ENCODE measurements at places on chromosomes 1 and 21.
A peak's percentile ranks its signal among the peaks of the same experiment; 100 is the strongest.

DNA sequence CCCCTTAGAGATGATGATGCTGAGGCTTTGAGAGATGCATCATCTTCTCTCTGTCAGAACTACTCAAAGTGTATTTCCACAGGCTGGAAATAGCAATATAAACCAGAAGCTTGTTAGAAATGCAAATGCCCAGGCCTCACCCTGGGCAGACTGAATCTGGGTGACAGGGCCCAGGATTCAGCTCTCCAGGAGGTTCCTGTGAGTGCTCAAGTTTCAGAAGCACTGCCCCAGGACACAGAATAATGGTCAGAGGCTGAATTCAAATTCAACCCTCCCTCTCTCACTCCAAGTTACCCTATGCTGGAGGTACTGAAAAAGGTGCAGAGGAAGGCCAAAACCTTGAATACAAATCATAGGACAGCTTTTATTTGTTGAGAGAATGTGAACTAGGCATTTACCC lies 98.5 kb upstream of the NGF start:
- no peak for DNase-seq

DNA sequence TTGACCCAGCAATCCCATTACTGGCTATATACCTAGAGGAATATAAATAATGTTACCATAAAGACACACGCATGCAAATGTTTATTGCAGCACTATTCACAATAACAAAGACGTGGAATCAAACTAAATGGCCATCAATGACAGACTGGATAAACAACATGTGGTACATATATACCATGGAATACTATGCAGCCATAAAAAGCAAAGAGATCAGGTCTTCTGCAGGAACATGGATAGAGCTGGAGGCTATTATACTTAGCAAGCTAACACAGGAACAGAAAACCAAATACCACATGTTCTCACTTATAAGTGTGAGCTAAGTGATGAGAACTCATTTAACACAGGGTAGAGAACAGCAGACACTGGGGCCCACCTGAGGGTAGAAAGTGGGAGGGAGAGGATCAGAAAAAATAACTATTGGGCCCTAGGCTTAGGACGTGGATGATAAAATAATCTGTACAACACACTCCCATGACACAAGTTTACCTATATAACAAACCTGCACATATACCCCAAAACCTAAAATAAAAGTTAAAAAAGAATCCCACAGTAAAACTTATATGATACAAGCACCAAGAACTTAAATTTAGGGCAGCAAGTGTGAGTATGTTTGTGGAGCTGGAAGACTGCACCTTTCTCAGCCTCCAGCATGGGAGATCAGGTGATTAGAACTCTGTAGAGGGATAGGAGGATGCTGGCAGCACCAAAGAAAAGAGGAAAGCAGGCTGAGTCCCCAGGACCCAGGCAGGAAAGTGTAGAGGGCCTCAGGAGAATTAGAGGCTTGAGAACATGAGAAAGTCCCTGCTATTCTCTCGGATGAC lies 320.8 kb upstream of the USP24 start:
- no peak for DNase-seq

DNA sequence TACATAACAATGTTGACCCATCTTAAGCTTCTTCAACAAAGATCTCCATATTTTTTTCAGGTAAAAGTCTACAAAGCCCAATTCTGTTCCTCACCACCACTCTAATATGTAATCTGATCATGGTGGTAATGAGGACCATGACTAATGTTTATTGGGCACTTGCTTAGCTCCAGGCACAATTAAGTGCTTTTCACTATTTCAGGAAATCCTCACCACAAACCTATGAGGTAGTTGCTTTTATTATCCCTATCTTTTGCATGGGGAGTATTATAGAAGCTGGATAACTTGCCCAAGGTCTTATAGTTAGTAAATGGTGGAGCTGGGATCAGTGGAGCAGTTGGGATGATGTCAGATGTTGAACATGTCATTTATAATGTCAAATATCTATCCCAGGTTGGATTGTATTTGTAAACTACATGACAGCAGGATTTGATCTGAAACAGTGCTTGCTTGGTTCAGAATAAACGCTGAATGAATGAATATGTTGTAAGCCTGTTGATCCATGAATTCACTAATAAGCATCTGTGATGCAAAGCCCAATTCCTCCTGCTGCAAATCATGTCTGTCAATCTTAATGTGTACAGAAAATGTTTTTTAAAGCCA lies 283.3 kb upstream of the ST6GALNAC5 start:
- no peak for DNase-seq

GRCh38 chr1:66445492-66446181 lies 88.3 kb upstream of the SGIP1 start:
- no peak for DNase-seq

DNA sequence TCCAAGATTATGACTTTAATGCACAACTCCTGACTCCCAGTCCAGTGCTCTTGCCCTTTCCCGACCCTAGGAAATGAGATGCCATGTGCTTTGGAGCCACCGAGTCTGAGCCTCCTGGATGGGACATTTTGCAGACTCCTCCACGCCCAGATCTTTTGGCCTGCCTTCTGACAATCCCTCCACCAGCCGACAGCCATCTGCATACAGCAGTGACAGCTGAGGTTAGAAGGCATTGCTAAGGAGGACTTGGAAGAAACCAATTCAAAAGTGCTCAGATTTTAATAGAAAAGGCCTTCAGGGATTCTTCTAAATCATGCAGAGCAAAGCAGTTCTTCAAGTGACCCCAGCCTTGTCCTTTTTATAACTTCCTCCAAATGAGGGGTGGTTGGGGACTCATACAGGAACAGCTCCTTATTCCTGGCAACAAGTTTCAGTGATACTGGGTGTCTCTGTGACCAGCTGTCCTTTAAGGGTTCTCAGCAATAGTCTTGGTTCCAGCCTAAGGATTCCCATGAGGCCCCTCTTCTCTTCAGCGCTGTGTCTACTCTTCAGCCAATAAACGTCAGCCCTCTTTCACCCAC lies 369.3 kb downstream of the PBX1 start:
- DNase-seq: no peak

GRCh38 chr1:6365047-6365446 lies 28.5 kb downstream of the ACOT7 start:
- no peak for DNase-seq

GRCh38 chr1:98133131-98133530 lies 212.3 kb upstream of the DPYD start:
- no peak for DNase-seq

GRCh38 chr1:54474310-54475251 lies 68.4 kb upstream of the SSBP3 start:
- no peak for DNase-seq

GRCh38 chr1:119506941-119507340 lies at the start of gene HSD3B1:
HSD3B1 (plus strand) TSS chr1:119507210; CDS start chr1:119507477, 267 bp downstream.
- no peak for DNase-seq

GRCh38 chr1:212135166-212135565 lies 99.6 kb downstream of the DTL start:
- no peak for DNase-seq

- peak; percentile 58 for DNase-seq
Measured at GRCh38 chr21:33643658-33644311, 1.5 kb downstream of the ITSN1 start.

DNA sequence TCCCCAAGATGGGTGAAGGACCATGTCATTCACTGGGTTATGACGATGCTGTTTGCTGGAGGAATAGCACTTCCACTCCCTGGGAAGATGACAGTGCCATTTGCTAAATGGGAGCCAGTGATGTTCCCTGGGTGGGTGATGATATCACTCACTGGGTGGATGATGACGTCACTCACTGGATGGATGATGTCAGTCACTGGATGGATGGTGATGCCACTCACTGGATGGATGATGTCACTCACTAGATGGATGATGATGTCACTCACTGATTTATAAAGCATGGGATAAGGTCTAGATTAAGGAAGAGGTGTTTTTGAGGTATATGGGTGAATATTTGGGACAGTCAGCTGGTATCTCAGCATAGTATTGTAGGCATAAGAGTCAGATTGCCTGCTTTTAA lies 457.2 kb downstream of the AJAP1 start:
- no peak for DNase-seq

GRCh38 chr1:222010306-222010705 lies 268.4 kb upstream of the DUSP10 start:
- DNase-seq: no peak

GRCh38 chr1:5883129-5884048 lies 108.8 kb downstream of the NPHP4 start:
- no peak for DNase-seq

- DNase-seq: no peak
Measured at GRCh38 chr21:44576025-44576420, 2.5 kb downstream of the KRTAP10-4 start.

DNA sequence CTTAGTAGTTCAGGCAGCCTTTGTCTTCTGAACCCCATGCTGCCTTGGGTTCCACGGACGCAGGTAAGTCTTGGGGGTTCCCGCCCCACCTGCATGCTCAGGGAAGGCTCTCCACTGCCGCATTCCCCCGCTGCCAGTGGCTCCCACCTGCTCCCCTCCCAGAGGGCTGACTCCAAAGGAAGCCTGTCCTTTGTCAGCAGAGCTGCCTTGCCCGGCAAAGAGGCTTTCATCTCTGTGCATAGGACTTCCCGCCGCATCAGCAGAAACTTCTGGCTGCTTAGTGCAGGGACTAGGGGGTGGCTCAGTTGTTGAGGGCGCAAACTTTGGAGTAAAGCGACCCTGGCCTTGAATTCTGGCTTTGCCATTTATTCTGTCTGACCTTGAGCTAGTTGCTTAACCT lies 25.2 kb upstream of the ACTL8 start:
- DNase-seq: no peak

DNA sequence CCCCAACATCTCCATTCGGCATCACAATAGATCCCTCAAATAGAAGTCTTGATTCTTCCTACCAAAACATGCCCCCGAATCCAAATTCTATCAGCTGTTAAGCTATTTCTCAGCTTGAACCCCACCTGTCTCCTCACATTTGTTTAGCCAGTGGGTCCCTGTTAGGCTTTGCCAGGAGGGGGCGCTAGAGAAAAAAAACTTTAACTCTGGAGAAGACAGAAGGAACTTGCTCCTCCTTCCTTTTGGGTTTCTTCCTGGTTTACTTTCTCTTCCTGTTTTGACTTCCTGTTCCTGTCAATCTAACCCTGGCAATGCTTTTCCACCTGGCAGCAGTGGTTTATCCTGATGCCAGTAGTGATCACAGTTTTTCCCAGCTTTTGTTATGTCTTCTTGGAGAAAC lies 95.6 kb upstream of the KCNK1 start:
- peak; percentile 80 for DNase-seq

- DNase-seq: no peak
Measured at GRCh38 chr1:17805869-17806684, 50.9 kb downstream of the ACTL8 start.

GRCh38 chr1:62194651-62195544 lies at the start of gene L1TD1:
L1TD1 (plus strand) TSS chr1:62194849; CDS start chr1:62206629, 11,780 bp downstream.
- peak; percentile 98 for DNase-seq

DNA sequence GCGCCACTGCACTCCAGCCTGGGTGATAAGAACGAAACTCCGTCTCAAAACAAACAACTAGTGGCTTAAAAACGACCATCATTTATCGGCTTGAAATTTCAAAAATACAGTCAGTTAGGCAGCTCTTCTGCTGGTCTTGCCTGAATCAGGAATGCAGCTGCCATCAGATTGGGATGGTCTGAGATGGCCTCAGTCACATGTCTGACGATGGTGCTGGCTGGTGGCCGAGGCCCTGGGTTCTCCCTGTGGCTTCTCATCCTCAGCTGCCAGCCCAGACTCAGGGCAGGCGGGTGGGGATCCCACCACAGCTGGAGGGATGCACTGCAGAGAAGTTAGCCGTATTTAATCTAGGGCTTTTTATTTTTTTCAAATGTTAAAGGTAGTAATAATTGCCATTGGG lies 31.3 kb downstream of the IL6R start:
- no peak for DNase-seq

GRCh38 chr1:172070055-172070454 lies 228.8 kb downstream of the DNM3 start:
- no peak for DNase-seq

DNA sequence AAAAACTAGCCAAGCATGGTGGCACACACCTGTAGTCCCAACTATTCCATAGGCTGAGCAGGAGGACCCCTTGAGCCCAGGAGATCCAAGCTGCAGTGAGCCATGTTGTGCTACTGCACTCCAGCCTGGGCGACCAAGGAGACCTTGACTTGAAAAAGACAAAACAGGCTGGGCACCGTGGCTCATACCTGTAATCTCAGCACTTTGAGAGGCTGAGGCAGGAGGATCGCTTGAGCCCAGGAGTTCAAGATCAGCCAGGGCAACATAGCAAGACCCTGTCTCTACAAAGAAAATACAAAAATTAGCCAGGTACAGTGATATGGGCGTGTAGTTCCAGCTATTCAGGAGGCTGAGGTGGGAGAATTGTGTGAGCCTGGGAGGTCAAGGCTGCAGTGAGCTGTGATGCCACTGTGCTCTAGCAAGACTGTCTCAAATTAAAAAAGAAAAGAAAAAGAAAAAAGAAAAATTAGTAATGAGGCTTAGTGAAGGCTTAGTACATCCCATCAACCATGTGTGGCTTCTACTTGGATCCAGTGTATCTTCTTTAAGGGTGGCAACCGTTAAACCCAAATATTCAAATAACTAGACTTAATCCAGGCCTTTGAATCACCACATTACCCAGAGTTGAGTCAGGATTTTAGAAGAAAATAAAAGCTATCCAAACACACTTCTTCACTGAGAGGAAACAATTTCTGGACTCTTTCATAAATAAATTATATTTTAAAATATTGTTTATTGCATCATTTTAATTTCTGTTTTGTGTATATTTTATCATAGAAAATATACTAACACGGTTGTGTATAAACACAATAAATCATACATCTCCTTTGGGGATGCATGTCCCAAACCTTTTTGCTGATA lies 74.3 kb upstream of the RAB4A start:
- DNase-seq: no peak
